ENCODE measurements at places on chromosomes 7 and 10.
A peak's percentile ranks its signal among the peaks of the same experiment; 100 is the strongest.

- no peak for DNase-seq
Observed at GRCh38 chr10:52466464-52466863, 152.4 kb downstream of the DKK1 start.

- DNase-seq: no peak
Observed at GRCh38 chr10:16965344-16965616, 148.1 kb upstream of the RSU1 start.

DNA sequence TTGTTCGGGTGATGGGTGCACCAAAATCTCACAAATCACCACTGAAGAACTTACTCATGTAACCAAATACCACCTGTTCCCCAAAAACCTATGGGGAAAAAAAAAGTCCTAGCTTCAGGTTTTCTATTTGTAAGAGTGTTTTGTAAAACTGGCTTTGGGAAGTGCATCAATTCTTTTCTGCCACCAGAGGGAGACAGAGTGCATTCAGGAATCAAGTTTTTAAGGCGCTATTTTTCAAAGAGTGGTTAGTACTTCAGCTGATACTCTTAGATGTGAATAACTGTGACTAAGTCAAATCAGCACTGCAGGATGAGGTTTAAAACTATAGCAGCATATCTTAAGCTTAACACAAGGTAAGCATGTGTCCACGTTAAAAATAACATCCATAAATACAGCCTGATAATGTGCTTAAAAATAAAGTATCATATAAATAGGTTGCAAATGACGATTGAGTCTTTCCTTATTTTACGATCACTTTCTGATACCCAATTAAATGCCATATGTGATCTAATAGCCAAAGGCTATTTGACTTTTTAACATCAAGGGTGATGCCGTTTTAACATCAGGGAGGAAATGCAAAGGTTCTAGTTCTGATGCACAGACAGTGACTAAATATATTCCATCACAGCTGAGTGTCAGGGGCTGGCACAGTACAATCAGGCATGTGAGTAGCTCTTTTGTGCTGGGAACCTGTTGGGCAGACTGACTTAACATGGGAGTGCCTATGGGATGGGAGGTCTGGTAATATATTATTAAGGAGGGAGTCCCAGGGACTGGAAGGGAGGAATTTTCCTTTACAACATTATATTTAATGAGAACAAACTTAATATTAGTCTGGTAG, 10.6 kb upstream of the LYZL2 start:
- DNase-seq: peak; percentile 52

GRCh38 chr7:133339772-133340171, 86.9 kb downstream of the EXOC4 start:
- DNase-seq: no peak

- DNase-seq: no peak
Observed at GRCh38 chr7:158778471-158778870, 50.8 kb downstream of the ESYT2 start.

DNA sequence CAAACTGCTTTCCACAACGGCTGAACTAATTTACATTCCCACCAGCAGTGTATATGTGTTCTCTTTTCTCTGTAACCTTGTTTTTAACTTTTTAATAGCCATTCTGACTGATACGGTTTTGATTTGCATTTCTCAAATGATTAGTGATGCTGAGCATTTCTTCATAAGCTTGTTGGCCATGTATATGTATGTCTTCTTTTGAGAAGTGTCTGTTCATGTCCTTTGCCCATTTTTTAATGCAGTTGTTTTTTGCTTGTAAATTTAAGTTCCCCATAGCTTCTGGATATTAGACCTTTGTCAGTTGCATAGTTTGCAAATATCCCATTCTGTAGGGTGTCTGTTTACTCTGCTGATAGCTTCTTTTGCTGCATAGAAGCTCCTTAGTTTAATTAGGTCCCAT, 6.1 kb downstream of the ZNF786 start:
- no peak for DNase-seq

- DNase-seq: no peak
Observed at GRCh38 chr7:23191022-23191421, 9.2 kb downstream of the NUP42 start.

- no peak for DNase-seq
Observed at GRCh38 chr7:2472739-2473138, 3.5 kb downstream of the GRIFIN start.

- DNase-seq: no peak
Observed at GRCh38 chr10:77835669-77836086, 90.9 kb downstream of the DLG5 start.

GRCh38 chr10:86699991-86700840, 31.9 kb downstream of the LDB3 start:
- DNase-seq: no peak

- no peak for DNase-seq
Observed at GRCh38 chr7:99739699-99740572, 4.9 kb upstream of the CYP3A7 start.

GRCh38 chr7:150569245-150569955, 2.2 kb downstream of the GIMAP4 start:
- no peak for DNase-seq

- no peak for DNase-seq
Observed at GRCh38 chr7:42747044-42747443, 164.8 kb downstream of the C7orf25 start.

- DNase-seq: no peak
Observed at GRCh38 chr10:120493411-120494312, 36.6 kb downstream of the PLPP4 start.

GRCh38 chr7:133056370-133057238, 25.3 kb downstream of the CHCHD3 start:
- DNase-seq: no peak

DNA sequence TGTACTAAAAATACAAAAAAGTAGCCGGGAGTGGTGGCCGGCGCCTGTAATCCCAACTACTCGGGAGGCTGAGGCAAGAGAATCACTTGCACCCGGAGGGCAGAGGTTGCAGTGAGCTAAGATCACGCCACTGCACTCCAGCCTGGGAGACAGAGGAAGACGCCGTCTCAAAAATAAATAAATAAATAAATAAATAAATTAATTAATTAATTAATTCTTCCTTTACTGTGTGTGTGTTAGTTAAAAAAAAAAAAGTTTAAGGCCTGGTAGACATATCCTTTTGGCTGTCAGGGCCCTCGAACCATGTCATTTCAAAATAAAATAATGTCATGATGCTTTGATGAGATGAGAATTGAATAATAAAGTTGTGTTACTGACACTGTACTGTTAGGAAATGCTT, 81.3 kb downstream of the ZNF467 start:
- no peak for DNase-seq

GRCh38 chr10:94427166-94427565, 24.8 kb downstream of the TBC1D12 start:
- DNase-seq: no peak

DNA sequence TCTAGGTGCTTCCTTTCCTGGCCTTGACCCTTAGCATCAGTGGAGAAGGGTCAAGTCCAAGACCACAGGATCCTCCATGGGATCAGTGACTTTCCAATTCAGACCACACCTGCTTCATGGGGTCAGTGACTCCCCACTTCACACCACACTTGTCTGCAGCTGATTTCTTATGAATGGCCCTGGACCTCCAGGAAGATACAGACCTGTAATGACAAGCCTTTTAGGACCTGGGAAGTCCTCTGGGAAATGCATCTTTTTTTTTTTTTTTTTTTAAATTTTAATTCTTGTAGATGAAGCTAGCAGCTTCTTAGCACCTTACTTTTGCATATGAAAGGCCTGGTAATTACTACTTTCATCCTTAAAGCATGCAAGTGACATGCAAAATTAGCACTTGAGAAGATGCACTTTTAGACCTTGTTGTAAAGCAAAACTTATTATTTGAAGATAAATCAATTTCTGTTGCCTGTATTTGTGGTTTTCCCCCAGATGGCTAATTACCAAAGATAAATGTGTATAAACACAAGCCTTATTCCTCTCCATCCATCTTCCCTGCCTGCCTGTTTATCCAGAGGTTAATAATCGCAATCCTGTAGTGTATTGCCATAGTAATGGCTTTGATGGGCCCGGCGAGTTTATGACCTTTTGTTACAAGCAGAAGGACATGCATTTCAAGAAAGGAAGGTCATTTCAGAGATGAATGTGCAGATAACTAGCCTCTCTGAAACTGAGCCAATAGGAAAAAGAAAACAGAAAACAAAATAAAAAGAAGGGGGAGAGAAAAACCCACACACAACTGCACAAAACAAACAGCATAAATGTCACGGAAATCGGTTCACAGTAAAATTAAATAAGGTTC, 1018.7 kb downstream of the TYW1 start:
- DNase-seq: no peak

DNA sequence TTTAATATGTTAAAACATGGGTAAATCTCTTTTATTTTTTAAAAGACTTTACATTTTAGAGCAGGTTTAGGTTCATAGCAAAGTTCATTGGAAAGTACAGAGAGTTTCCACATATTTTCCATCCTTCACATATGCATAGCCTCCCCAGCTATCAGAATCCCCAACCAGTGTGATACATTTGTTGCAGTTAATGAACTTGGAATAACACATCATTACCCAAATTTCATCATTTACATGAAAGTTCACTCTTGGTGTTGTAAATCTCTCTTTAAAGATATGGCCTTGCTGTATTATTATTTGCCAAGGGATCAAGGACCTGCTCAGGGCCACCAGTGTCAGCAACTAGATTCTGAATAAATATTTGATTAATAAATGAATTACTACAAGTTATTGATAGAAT, 263.4 kb downstream of the CDK14 start:
- DNase-seq: no peak

DNA sequence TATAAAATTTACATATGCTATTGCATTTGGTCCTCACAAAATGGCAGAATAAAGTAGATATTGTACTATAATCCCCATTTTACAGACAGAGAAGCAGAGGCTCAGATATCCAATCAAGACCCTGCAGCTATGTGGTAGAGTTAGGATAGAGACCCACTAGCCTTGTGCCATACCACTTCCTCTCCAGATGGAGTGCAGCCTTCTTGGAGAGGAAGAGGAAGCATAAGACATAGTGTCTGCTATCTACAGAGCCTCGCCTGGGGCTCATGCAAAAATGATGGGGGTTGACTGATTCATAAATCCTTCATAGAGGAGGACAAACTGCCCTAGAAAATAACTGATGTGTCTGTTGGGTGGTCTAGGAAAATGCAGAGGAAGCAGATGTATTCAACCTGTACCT, 447.3 kb downstream of the KCNMA1 start:
- DNase-seq: no peak

GRCh38 chr7:99551334-99551733, 580 bp downstream of the FAM200A start:
- DNase-seq: no peak

DNA sequence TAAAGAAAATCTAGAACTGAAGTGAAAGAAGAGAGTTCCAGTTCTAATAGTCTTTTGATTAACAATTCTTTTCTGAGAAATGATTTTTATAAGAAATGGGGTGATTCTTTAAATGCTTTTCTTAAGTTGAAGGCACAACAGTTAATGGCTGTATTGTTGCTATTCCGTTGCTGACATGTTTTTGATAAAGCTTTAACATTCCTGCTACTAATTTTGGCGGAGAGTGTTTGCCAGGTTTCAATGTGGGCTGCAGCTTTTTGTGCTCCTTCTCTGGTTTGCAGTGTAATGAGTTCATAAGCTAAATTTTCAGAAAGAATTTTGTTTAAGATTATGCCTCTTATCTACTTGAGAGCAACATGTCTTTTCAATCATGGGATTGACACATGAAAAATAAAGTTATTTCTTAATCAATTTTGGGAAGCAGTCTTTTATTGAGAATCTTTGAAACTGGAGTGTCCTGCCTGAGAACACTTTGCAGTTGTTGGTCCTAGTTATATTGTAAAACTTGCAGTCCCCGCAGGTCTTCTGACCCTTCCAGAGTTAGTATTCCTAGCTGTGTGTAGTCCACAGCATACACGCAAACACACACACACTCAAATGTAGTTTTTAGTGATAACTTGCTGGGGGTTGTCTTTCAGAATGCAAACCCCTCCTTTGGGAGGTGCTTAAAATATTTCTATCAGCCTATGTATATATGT, 56.7 kb downstream of the COL17A1 start:
- DNase-seq: no peak

DNA sequence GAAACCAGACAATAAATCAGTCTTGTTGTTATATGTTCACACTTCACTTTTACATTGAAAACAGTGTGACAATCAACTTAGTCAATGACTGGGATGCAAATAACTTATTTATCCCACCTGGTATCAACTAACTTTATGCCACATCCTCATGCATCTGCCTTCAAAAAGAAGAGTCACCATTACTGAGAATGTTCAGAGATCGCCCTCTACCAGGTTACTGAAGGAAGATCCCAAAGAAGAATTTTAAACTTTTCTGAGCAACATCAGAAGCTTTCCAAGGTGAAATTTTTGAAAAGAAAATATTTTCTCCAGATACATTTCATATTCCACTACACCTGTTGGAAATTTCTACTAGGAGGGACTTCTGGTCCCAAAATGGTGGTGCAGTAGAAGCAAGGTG, 359.5 kb downstream of the PTPRN2 start:
- DNase-seq: no peak

DNA sequence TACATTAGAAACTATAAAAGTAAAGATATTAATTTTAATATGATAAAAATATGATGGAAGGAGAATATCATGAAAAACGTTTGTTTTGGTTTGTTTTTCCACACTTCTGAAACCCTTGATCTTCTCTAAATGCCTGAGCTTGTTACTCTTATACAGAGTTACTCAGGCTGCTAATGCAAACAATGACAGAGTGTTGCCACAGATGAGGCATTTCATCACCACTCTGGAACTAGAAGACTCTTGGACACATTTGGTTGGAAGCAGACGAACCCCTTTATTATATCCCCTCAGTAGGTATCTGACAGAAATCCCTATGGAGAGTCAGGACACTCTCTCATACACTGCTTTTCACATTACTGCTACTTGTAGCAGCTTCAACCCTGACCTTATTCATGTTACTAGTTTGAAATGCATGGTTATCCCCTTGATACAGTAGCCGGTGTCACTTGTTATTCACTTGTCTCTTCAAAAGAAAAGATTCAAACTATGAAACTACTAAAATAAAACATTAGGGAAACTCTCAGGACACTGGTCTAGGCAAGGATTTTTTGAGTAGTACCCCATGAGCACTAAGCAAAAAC, 66.9 kb downstream of the SEMA3C start:
- DNase-seq: no peak

DNA sequence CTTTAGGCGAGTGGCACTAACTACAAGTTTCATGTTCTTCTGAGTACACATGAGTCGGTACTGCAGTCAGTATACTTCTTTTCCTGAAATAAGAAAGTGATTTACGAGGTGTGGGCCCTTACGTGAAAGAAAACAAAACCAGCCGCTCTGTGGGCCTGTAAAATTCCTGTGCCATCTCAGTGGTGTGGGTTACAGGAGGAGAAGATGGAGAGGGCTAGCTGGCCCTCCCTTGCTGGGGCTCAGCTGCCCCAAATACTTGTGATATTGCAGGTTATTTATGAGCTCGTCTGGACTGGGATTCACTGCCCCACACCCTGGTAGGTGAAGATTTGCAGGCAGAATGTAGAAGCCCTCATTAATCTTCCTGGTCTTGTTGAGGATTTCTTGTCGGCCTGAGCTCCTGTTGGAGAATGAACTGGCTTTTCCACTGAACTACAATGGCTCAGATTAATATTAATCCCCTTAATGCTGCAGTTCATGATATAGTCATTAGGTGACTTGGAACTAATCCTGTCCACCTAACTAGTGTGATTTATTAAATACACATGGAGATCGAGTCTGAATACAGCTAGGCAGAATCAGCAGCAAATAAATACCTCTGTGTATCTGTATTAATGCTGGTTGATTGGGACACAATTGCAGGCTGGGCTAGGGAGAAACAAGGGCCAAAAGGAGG, 68.0 kb downstream of the GBF1 start:
- DNase-seq: peak; percentile 27

GRCh38 chr7:2011266-2012043, 221.3 kb downstream of the MAD1L1 start:
- no peak for DNase-seq

Measured in HAP-1 (cell line).